ENCODE measurements at places on chromosomes 1 and 21.

- DNase-seq, result peak; percentile 20
Measured at GRCh38 chr1:8701794-8702471, 115.5 kb downstream of the RERE start.

- no peak for DNase-seq
Measured at GRCh38 chr1:117368116-117369108, 1.2 kb downstream of the MAN1A2 start.

- peak; percentile 64 for DNase-seq
Measured at GRCh38 chr1:42999308-42999707, 40.6 kb upstream of the SLC2A1 start.

GRCh38 chr1:97170300-97170699 lies 448.7 kb downstream of the PTBP2 start:
- no peak for DNase-seq

DNA sequence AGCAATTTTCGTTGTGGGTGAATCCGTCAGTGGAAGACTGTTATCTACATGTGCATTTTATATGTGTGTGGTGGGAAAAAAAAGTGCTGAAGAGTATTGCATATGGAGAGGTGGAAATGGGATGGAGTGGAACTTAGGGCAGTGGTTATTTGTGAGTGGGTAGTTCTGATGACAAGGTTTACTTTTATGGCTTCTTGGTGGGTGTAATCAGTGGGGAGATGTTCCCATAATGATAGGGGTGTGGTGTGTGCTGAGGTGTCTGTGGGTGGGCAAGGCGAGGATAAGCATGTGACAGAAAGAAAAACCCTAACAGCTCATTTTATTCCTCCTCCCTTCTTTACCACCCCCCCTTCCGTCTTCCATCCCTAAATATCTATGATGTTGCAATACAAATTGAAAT lies 288.1 kb downstream of the NUF2 start:
- no peak for DNase-seq

GRCh38 chr1:102578804-102579203 lies 529.5 kb downstream of the COL11A1 start:
- peak; percentile 58 for DNase-seq

- DNase-seq, result no peak
Measured at GRCh38 chr1:244080343-244080929, 29.4 kb downstream of the ZBTB18 start.

DNA sequence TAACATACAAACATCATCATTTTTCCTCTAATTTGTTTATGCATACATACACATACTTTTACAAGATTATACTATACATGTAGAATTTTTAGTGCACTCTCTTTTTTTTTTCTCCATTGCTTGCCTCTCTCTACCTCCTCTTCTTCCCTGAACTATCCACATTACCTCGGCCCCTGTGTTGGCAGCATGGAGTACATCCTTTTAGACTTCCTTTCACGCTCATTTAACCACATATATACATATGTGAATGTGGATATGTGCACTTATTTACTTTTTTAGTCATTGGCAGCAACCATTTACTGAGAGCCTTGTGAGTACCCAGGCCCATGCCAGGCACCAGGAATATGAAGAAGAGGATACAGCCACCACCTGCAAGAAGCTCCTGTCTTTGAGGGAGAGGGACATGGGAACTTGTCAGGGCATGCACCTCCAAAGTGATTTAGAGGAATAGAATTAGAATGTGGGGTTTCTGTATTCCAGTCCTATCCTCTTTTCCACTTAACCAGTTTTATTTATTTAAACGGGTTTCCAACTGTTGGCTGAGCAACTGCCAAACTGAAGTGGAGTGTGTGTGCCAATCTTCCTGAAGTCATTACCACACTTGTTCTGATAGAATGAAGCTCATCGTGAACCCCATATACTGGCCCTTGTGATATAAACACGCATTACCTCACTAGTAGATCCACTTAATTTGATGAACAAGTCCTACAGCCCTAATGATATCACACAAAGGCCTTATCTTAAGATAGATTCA lies 212.6 kb downstream of the TNR start:
- DNase-seq, result no peak

Data from EH (cell line).